ENCODE measurements at places on chromosomes 6 and 20.

- no peak for DNase-seq
Observed at GRCh38 chr6:154209555-154209954, 147.0 kb downstream of the IPCEF1 start.

DNA sequence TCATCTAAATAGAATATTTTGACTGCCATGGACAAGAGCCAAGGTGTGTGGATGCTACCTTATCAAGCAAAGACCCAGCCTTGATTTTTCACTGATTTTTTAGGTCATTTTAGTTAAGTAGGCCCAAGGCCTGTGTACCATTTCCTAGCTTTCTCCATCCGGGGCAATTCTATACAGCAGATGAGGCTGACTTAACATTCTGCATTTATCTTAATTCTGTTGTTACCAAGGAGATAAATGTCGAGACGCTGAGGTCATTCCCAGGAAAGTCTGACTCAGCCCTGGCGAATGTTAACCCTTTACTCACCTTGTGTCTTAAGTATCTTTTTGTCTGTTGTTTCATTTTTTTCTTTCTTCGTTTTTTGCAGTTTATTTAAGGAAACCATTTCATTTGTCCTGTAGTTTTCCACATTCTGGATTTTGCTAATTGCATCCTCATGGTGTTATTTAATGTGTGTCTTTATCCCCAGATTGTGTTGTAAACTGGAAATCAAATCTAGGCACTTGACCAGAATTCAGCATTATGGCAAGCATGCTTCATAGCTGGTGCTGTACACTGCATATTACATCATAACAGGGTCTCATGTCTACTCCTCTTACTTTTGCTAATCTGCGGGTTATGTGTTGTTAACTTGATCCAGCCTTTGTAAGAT is 277.0 kb downstream of the CDKAL1 start:
- DNase-seq, result no peak

- DNase-seq, result no peak
Observed at GRCh38 chr6:38407192-38407591, 232.5 kb downstream of the BTBD9 start.

DNA sequence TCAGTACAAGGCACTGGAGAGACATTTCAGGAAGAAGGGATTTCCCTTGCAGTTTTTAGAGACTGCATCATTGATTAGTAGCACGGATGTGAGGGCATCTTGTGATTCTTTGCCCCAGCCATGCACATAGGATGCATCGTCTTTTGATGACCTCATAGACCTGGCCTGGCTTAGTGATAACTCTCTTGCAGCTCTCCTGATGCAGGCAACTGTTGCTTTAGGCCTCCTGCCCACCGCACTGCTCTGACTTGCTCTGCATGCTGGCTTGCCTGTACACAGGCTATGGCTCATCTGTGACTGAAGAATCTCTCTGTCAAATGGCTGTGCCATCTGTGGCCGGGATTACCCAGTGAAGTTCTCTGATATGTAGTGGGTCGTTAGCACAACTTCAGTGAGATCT is 207.7 kb upstream of the PTCHD4 start:
- DNase-seq, result no peak

DNA sequence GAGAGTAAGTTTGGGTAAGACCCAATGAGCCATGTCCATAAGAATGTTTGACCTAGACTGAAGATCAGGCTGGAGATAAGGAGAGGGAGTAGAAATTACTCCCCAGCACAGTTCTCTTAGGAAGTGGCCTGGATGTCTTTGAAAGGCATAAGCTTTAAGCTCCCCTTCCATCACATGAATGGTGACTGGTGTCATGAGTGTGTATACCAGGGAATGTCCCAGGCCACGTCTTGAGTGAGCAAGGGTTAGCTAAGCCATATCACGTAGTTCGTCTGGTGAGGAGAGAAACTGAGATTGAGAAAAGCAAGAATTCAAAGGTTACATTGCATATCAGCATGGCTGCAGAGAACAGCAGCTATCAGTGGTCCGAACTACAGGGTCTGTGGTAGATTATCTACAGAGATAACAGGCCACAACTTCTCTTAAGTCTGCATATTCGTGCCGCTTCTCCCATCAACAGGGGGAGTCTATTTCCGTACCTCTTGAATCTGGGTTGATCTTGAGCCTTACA is 60.1 kb upstream of the BMP2 start:
- DNase-seq, result no peak

DNA sequence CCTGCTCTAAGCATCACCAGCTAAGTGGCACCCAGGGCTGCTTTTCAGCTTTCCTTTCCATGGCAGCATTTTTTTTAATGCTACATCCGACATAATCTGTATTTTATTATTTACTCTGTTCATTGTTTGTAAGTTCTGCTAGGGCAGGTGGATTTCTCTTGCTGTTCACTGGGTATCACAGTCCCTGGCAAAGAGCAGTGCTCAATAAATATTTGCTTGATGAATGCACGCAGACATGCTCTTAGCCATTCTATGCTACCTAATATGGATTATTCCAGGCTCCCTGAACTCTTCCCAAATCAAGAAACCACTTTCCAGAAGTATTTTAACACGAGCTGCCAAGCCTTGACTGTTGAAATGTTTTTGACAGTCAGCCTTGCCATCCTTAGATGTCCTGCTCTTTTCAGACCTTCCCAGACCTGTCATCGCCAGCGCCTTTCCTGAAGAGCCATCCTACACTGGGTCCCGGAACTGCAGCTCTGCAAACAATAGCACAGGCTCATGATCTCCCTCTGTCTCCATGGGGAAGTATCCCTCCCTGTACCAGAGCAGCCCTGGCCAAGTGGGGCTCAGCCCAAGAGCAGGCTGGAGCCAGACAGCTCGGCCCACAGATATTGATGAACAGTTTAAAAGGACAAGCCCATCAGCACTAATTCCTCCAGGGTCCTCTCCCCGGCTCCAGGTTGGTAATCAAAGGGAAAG is 136.5 kb upstream of the CDH4 start:
- DNase-seq, result no peak

DNA sequence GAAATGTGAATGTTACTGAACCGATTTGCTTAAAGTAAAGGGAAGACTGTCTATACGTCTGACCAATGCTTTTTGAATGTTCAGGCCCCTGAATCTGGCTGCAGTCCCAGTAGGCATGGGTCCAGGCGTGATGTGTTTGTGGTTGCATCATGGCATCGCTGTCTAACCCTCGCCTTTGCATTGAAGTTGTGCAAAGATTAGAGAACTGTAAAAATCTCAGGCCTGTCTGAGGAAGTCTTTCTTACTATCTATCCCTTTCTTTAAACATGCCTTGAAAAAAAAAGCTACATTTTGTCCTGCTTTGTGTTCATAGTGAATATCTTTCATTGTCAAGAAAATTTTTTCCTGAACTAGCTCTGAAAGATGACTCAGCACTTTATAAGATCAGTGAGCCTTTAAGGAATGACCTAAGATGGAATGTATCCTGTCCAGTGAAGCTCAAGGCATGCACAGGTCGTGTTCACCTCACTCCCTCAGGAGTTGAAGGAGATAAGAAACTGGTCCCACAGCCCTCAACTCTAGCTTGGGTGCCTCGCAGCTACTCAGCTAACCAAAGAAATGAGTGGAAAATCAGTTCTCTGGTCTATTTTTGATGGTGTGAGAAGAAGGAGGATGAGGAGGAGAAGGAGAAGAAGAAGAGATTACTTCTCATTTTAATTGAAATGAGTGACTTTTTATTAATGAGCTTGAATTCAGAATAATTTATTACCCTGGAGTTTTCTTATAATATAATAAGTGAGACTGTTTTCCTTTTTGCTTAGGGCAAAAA is 48.6 kb downstream of the TPD52L1 start:
- no peak for DNase-seq

GRCh38 chr6:31621991-31622390 is 1.5 kb downstream of the PRRC2A start:
- no peak for DNase-seq
